T-cell (primary cell): ENCODE measurements at places on chromosomes 7 and 10. TPM values are rescaled to one million over a fixed set of nuclear protein-coding genes. Genes with fewer than 3 reads are reported as not detected.

GRCh38 chr10:71203716-71204115 is 8.7 kb upstream of the UNC5B start:
- H3K27me3 ChIP-seq: peaks cover 23% of the 10 kb centered on the region
- H3K4me3 ChIP-seq: no peak overlapping the region
- no peak for DNase-seq
- no peaks in the 10 kb centered on the region for H3K4me1 ChIP-seq
- H3K27ac ChIP-seq: no peak overlapping the region

- H3K4me1 ChIP-seq: peaks cover 3% of the 10 kb centered on the region
- H3K4me3 ChIP-seq: no peak overlapping the region
- H3K27me3 ChIP-seq: no peaks in the 10 kb centered on the region
- no peak overlapping the region for H3K27ac ChIP-seq
These were observed 24.6 kb upstream of the SH2D4B start for GRCh38 chr10:80513106-80513505.

- H3K36me3 ChIP-seq: peaks cover 5% of the 10 kb centered on the region
- H3K27ac ChIP-seq: no peak overlapping the region
- no peak overlapping the region for H3K4me3 ChIP-seq
- no peaks in the 10 kb centered on the region for H3K4me1 ChIP-seq
These were observed 38.5 kb downstream of the AMZ1 start for GRCh38 chr7:2726316-2727018.

DNA sequence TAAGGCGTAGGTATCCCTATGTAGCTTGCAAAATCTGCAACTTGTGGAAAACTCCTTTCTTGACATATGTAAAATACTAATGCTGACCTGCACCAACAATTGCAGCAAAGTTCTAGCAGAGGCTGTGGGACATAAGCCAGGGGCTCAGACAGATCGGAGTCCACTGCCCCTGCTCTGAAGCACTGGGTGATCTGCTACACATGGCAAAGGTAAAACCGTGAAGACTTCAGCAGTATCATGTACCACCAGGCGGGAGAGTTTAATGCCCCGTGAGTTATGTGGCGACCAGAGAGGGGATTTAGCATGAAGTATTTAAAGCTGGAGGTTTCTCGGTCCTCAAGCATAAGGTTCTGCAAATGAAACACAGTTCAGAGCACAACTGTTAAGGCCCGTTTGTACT is 76.4 kb downstream of the ABCC2 start:
- no peak overlapping the region for H3K4me3 ChIP-seq
- H3K36me3 ChIP-seq: no peaks in the 10 kb centered on the region
- no peak for DNase-seq
- no peak overlapping the region for H3K27ac ChIP-seq
- H3K4me1 ChIP-seq: no peaks in the 10 kb centered on the region

DNA sequence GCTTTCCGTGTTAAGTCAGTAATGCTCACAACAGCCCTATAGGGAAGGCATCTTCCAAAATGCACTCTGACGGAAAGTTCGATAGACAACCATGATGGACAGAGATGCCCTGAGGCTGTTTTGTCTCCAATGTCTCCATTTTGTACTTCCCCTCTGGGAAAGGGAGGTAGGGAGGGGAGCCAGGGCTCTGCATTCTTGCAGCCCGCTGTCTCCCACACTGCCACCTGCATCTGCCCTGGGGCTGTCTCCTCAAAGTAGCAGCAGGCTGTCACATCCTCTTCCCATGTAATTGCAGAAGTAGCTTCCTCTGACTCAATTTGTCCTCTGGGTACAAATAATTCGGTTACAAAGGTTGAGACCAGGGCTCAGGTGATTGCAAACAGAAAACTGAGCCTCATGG is 131.4 kb downstream of the GPAM start:
- no peak overlapping the region for H3K27ac ChIP-seq
- H3K27me3 ChIP-seq: no peaks in the 10 kb centered on the region
- no peaks in the 10 kb centered on the region for H3K36me3 ChIP-seq
- DNase-seq: no peak
- H3K4me3 ChIP-seq: no peak overlapping the region

The OR6V1 gene
- not detected for total RNA-seq

The FAM25A gene
- total RNA-seq: not detected

The STOX1 gene
- total RNA-seq: 0.63 TPM

The LRMDA gene
- total RNA-seq: not detected

The COL28A1 gene
- not detected for total RNA-seq

The WIPF3 gene
- total RNA-seq: not detected
